ENCODE measurements at places on chromosomes 7 and 10.
A peak's percentile ranks its signal among the peaks of the same experiment; 100 is the strongest.

- no peak for DNase-seq
Measured at GRCh38 chr7:5065107-5065407, 19.4 kb downstream of the RBAK start.

DNA sequence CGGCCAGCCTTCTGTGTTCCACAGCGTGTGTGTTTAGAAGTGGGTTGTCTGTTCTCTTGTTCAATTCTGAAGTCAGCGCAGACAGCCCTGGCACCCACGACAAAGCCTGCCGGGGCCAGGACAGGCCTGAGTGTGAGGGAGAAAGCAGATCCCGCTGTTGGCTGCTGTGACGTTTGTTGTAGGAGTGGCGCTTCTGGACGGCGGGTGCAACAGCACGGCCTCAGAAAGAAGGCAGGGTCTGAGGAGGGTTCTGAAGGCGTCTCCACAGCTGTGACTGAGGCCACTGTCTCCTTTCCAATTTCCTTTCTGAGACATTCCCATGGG lies 76.2 kb downstream of the VIPR2 start:
- no peak for DNase-seq

DNA sequence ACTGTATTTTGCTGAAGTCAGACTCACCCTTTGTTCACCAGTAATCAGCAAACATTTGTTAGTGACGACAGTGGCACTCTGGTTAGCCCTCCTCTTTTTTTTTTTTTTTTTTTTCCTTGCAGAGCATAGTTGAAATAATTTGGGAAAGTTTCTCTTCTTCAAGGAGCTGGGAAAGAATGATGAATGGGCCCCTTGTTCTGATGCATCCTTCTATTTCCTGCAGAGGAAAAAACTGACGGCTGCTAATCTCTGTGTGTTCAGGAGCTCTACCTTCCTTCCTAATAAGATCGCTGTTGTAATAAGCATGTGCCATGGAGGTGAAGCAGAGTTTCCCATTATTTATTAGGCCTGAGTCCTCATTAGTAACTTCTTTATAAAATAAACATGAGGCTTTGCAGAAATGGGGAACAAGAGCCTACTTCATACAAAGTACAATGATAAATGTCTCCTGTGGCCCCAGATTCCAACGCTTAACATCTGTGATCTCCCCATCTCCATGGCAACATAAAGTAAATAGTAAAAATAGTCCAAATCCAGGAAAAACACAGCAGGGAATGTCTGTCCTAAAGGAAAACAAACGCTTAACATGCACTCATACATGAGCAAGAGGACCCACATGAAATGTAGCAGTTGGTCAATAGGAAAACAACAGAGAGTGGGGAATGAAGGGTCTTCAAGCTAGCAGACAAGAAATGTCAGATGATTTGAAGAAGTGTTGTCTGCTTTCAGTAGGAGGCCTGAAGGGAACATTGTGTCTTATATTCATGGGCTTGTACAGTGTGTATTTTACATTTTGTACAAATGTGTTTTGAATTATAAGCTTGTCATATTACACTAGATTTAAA lies 59.1 kb upstream of the CALD1 start:
- DNase-seq: peak; percentile 82

DNA sequence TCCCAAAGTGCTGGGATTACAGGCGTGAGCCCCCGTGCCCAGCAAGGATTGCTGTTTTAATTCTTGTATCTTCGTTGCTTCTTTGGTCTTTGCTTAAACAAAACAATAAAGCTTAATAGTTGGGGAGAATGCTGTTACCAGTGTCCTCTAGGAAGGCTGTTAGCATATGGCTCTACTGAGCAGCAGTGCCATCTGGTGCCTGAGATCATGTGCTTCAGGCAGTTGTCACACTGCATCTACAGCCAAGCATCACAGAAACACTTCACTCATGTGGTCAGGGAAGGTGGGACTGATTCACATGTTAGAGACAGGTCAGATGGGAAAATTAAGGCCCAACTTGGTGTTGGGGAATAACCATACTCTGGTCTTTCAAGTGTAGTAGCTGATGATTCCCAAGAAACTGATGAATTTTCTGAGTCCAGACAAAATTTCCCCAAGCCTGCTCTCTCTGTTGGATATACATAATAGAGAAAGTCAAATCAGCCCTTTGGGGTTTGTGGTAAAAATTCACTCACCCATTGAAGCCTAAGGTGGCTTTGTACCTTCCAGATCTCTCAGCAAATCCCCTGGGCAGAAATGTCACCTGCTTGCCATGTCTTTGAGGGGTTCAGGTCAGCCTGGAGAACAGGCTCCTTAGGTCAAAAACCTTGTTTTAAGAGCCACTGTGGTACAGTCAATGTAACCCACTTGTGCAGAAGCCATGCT lies 28.4 kb downstream of the UBE2D4 start:
- DNase-seq: peak; percentile 11

- peak; percentile 92 for DNase-seq
Measured at GRCh38 chr10:4541292-4541691, 284.7 kb upstream of the AKR1E2 start.

DNA sequence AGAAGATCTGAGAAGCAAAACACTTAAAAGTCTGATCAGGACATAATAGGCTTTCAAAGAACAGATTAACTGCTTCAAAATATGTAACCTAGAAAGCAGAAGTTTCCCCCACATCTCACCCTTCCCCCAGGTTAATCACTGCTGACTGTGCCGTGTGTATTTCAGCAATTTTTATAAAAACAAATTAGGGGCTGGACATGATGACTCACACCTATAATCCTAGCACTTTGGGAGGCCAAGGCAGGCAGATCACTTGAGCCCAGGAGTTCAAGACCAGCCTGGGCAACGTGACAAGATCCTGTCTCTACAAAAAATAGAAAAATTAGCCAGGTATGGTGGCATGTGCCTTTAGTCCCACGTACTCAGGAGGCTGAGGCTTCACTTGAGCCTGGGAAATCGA lies 67.6 kb upstream of the GATA3 start:
- DNase-seq: no peak

GRCh38 chr7:98040626-98041360 lies 50.8 kb upstream of the OCM2 start:
- DNase-seq: no peak

- no peak for DNase-seq
Measured at GRCh38 chr10:101066146-101066895, 4.5 kb downstream of the KAZALD1 start.

- DNase-seq: no peak
Measured at GRCh38 chr7:17488829-17489228, 190.4 kb downstream of the AHR start.
